Stimulated activated CD4-positive, alpha-beta T cell treated with anti-CD3 and anti-CD28 coated beads, Interleukin-1b, Interleukin-23, amount 100 ng/mL, for 4 hours (primary cell): ENCODE measurements at places on chromosomes 5 and 9.

DNA sequence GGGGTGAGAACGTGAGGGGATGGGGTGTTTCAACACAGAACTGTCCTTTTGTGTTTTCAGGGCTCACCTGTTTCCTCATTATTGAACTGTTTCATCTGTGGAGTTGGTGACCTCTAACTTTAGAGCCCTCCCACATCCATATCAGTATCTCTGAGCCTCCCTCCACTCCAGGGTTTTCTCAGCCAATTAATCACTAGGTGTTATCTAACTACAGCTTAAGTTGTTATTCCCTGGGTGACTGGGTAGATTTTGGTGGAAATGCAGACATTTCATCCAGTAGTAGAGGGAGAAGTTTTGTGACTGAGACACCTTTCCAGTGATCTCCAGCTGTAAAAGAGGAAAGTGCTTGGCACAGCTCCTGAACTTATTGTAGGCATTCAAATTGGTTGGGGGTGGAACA is 23.7 kb downstream of the PPP3R2 start:
- no peak for DNase-seq

- no peak for DNase-seq
Measured at GRCh38 chr9:93252781-93253530, 69.0 kb downstream of the WNK2 start.

GRCh38 chr9:120693700-120694008 is 20.6 kb downstream of the MEGF9 start:
- DNase-seq, result no peak

DNA sequence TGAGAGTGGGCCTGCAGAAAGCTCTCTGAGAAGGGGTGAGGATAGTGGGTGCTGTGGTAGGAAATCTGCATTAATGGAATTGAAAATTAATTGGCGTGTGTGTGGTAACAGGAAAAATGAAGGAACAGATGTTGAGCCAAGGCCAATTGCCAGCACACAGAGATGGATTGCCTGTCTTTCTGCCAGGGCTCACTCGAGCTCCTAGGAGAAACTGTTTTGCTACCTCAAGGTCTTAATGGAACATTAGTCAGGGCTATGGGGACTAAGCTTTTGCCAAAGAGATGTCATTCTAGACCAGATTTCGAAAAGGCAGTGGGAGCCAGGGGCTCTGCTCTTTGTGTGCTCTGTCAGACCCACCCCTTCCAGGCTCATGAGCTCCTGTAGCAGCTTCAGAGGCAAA is 124.0 kb upstream of the EFNA5 start:
- DNase-seq, result no peak

- DNase-seq, result no peak
Measured at GRCh38 chr9:68932458-68932857, 81.5 kb downstream of the PRKACG start.

GRCh38 chr9:88196142-88196790 is 58.0 kb upstream of the SPATA31C2 start:
- DNase-seq, result no peak

DNA sequence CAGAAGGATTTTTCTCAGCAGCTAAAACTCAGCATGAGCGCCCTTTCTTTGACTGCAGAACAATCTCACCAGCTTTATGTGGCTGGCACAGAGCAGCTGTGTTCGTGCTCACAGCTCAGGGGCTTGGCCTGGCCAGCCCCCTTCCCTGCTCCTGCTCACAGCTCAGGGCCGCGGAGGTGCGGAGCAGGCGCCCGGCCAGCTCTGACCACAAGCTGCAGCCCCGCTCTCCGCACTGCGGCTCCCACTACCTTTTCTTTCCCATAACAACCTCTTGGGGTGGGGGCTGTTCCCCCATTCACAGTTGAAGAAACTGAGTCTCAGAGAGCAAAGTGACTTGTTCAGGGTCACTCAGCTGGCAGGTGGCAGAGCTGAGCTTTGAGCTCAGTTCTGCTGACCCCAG is 34.0 kb upstream of the PHYKPL start:
- DNase-seq, result no peak

DNA sequence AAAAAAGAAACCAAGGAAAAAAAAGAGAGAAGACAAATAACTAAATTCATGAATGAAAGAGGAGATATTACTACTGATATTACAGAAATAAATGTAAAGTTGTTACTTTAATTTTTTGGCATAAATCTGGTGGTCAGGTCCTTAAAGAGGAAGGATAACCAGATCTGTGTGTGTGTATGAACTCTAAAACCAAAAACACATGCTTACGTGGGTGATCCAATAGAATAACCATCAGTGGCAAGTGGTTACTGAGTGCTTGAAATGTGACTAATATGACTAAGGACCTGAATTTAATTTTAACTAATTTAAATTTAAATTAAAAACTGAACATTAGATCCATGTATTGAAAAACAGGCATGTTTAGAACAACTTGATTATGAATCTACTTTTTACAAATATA is 10.3 kb downstream of the SLC28A3 start:
- no peak for DNase-seq

GRCh38 chr5:134432174-134432573 is 20.5 kb upstream of the CDKN2AIPNL start:
- no peak for DNase-seq

DNA sequence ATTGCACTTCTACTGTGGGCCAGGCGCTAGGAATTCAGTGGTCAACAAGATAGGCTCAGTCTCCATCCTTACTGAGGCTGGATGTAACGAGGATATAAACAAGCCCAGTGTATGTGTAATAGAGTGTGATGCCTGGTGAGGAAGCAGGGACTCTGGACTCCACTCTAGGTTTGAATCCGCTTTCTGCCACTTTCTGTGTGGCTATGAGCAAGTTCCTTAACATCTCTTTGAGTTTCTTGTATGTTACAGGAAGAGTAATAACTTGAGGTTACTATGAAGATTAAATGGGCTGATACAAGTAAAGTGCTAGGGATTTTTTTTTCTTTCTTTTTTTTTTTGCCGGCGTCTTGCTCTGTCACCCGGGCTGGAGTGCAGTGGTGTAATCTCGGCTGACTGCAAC is 12.4 kb downstream of the DOCK2 start:
- DNase-seq, result no peak

DNA sequence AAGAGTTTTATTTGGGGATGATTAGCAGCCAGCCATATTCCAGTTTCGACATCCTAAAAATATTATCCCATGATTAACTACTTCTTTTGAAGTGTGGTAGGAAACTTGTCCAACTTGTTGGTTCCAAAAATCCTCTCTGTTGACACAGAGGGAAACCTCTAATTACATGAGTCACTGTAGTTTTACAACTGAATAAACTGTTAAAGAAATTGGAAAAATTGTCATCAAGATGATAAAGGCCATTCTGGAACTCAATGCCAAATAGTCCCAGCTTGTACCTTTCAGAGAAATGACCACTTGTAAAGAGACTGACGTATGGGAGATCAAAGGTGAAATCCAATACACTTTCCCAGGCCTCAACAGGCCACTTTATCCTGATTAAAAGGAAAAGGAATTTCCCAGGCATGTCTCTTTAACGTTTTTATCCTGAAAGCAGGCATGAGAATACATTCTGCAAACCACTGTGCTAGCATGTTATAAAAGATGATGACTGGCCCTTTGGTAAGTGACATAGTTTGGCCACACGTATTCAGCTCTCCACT is 261.6 kb downstream of the GLIS3 start:
- DNase-seq, result no peak

GRCh38 chr5:94471521-94471920 is 146.9 kb downstream of the KIAA0825 start:
- no peak for DNase-seq

DNA sequence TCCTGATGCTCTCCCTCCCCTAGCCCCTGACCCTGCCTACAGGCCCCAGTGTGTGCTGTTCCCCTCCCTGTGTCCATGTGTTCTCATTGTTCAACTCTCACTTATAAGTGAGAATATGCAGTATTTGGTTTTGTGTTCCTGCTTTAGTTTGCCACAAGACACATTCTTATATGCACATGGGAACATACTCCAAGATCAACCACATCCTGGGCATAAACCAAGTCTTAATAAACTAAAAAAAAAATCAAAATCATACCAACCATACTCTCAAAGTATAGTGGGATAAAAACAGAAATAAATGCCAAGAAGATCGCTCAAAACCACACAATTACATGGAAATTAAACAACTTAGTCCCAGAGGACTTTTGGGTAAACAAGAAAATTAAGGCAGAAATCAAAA is 11.2 kb upstream of the ZCCHC9 start:
- no peak for DNase-seq

GRCh38 chr9:70006306-70006705 is 37.3 kb upstream of the MAMDC2 start:
- no peak for DNase-seq

- no peak for DNase-seq
Measured at GRCh38 chr9:130462685-130463540, 18.2 kb downstream of the ASS1 start.

DNA sequence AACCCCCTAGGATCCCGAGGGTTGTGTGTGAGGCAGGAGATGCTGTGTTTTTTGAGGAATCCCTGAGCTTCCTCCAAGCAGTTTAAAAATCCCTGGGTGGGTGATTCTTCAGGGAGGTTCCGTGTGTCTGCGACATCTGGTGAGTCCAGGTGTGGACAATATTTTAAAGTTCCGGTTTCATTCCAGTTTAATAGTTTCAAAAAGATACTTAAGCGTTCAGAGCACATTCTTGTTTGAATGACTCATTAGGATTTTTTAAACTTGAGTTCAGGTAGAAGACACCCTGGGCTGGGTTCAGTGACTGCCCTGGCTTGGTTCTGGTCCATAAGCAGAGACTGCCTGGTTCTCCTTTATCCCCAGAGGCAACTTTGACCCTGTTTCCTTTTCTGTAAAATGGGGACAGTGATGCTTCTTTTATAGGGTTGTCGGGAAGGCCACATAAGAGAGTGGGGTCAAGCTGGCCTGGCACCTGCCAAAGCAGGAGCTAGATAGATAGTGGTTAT is 119.2 kb downstream of the RGS3 start:
- no peak for DNase-seq

- DNase-seq, result no peak
Measured at GRCh38 chr5:166781737-166782136, 1509.7 kb upstream of the WWC1 start.

DNA sequence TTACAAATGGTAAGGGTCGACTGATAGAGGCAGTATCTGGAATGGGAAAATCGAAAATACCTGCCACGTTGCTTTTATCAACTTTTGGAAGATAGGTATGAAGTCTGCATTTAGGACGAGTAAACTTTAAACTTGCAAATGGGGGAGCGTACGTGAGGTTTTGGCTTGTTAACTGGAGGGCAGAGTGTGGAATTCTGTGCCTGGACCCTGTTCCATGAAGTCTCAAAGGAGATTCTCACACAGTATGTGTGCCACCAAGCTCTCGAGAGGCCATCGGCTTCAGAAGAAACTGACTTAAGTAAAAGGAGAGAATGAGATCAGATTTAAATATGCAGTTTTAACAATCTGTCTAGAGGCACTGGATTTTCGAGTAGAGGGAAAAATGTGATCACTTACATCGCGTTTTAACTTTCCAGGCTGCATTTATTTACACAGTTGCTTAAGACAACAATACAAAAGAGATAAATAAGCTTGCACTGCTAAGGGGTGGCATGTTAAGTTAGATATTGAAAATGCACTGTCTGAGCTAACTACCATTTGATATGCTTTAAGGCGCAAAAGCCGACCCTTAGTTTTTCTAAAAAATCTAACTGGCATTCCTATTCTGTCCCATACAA is 401.6 kb downstream of the EBF1 start:
- no peak for DNase-seq

GRCh38 chr5:7770436-7770835 is 80.5 kb downstream of the CFAP90 start:
- no peak for DNase-seq

DNA sequence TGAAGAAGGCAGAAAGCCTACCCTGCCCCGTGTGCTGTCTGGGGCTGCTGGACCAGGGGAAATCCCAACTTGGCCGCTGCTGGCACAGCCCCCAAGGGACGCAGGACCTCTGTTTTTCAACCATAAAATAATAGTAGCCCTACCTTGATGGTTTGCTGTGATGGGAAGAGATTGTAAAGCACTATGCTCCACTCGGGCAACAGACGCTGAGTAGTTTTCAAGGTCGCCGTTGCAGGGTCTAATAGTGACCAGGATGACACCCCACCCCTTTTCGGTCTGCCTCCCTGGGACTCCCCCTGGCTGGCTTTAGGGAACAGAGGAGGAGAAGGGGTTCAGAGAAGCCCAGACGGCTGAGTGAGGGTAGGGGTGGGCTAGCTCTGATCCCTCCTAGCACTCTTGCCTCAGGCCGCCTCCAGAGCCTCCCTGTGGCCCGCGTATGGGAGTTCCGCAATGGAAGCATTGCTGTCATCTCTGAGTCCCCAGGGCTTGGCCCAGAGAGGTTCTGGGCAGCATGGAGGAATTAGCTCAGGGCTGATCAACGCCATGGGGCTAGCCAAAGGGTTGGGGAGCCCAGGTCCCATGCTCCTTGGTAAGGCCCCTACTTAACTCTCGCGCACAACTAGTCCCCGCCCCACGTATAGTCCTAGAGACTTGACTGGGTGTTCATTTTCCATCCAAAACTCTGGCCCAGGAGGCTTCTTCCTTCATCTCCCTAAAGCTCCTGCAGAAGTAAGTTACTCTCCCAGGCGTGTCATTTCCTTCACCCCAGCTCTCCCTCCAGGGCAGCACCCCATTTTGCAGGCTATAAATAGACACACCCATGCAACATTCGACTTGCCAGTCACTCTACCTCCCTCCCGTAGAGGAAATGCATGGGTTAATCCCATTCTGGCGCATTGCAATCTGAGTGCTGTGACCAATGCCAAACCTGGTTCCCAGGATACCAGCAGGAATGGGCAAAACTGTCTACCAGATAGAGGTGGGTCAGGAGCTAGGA is 1.1 kb upstream of the IRF1 start:
- no peak for DNase-seq

GRCh38 chr5:45454114-45454513 is 242.1 kb downstream of the HCN1 start:
- no peak for DNase-seq

DNA sequence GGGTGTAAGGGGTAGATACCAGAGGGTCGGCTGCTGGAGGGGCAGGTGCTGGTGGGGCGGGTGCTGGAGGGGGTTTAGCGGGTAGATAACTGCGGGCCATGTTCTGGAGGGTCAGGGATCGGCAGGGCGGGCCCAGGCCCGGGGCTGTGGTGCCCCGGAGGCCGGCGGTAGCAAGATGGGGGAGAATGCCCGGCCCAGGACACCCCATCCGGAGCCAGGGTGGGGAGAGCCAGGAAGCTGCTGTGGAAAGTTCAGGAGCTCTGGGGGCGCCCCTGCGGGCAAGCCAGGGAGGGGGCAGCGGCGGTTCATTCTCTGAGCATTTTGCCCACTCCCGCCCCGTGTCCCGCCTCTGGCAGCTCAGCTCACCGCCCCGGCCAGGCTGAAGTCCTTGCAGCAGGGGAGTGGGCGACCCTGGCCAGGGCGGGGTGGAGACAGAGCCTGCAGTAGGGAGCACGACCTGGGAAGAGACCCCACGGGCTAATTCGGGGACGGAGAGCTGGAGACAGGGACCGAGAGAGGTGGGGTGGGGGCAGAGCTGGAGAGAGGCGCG is 538 bp downstream of the PRRT1B start:
- DNase-seq, result no peak
